Posterior cingulate gyrus (tissue), 11 donors: ENCODE measurements at places on chromosomes 1 and 21.

DNA sequence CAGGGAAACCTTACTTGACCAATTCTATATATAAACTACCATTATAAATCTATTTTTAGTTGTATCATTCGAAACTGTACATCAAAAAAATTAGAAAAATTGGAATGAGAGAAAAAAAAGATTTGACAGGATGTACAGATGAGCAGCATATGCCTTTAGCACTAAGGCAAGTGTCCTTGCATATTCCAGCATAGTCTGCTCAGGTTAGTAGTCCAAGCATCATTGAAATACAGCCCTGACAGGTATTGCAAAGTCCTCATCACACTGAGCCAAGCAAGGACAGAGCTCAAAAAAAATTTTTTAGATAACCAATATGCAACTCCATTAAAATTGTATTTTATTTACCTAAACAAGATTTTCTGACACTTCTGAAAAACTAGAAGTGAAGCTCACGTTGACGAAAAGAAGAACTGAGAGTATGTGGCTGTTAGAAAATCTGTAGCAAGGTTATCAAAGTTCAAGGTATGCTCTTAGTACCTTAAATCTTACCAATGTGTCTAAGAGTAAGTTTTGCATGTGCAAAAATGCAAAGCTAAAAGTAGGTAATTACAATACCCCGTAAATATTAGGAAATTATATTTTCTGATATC is 465.6 kb upstream of the ADGRL4 start:
- DNase-seq: no peak

DNA sequence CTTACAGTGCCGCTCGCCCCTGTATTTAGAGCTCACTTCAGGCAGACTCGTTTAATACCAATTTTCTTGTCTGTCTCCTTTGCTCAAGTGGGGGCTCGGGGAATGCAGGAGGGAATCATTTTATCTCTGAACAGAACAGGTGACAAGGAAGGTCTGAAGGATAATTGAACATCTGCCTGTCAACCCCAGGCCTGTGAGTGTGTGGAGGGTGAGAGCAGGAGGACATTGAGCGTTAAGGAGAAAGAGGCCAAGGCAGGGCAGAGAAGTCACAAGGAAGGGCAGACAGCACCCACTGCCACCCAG is 9.7 kb upstream of the PEF1 start:
- no peak for DNase-seq

GRCh38 chr21:27564684-27565301 is 597.9 kb upstream of the ADAMTS5 start:
- no peak for DNase-seq

GRCh38 chr1:53371851-53372250 is 44.0 kb upstream of the LRP8 start:
- no peak for DNase-seq

GRCh38 chr1:12601700-12602658 is 16.0 kb downstream of the DHRS3 start:
- DNase-seq: no peak

GRCh38 chr1:30748699-30749401 is 8.7 kb downstream of the LAPTM5 start:
- peak; percentile 88 for DNase-seq

DNA sequence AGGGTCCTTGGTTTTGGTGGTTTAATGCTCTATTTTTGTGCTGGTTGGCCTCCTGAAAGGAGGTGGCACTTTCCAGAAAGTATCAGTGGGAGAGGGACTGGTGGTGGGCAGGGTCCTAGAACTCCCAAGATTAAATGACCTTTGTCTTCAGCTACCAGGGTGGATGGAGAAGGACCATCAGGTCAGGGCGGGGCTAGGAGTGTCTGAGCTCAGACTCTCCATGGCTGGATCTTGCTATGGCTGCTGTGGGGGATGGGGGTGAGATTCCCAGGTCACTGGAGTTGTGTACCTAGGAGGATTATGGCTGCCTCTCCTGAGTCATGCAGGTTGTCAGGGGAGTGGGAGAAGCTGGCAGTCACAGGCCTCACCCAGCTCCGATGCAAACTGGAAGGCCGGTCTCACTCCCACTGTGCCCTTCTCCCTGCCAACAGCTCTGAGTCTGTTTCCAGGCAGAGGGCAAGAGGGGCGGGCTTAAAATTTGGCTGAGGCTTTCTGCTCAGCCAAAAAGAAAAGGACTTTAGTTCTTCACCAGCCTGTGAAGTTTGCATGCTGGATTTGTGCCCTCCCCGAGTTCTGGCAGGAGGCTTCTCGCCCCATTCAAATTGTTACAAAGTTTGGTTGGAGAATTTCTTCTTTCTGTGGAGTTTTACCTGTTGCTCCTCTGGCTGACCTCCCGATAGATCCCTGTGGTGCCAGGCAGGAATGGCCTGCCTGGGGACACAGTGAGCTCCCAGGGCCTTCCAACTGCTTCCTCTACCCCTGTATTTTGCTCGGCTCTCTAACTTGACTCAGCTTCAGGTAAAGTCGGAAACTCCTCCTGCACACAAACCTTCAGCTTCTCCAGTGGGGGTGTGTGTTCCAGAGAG is 13.1 kb upstream of the KYAT3 start:
- DNase-seq: peak; percentile 33

- DNase-seq: peak; percentile 93
These were observed 20.9 kb upstream of the VPS13D start for GRCh38 chr1:12208764-12209494.

- DNase-seq: no peak
These were observed 8.9 kb upstream of the RAB3GAP2 start for GRCh38 chr1:220281159-220281574.

DNA sequence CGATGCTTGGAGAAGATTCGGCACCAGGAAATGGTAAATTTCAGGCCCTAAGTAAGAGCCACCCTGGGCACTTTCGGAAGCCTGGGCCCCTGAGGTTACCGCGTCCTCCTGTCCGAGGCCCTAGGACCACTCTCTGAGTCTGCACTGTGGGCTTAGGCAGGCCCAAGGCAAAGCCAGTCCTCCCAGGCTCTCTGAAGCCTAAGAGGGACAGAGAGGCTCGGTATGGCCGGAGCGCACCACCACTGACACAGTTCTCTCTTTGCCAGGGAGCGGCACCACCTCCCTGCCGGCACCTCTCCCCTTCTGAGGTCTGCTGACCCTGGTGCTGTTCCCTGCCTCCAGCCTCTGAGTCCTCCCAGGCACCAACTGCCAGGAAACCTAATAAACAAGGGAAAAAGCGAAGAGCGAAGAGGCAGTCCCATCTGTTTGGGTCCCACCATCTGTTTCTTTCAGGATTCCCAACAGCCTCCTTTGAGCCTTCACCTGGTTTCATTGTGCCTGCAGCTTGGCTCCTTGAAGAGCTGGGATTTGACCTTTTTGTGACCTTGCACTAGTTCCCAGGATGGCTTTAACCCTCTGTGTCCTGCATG is 57.7 kb downstream of the VWA5B1 start:
- DNase-seq: no peak

GRCh38 chr1:159896546-159896930 is 3.4 kb downstream of the CFAP45 start:
- DNase-seq: no peak

- no peak for DNase-seq
These were observed 14.2 kb upstream of the PCBP3 start for GRCh38 chr21:45629046-45629981.

DNA sequence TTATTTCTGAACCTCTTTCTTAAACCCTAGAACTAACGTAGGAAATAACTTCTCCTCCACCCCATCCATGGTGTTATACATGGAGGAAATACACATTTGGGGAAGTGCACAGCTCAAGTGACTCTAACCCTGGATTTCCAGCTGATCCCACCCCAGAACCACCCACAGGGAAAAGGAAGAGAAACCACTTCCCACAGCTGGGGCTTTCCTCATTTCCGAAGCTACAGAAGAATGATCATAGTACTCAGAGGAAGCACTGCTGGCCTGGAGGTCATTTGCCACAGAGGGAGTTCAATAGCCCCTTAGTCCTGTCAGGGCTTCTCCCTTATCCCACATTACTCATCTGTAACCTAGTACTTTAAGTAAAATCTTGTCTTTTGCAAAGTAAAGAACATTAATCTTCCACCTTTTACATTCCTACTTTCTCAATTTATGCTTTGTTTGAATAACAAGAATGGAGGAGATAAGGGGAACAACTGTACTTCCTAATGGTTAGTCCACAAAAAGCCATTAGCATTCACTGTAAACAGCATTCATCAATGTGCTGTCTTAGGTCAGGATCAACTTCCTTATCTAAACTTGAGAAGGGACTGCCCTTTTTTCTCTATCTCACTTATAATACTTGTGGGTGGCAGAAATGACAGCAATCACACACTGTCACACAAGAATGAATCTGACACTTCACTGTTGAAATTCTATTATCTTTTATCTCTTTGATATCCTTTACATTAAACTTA is 63.0 kb upstream of the RGS1 start:
- no peak for DNase-seq

DNA sequence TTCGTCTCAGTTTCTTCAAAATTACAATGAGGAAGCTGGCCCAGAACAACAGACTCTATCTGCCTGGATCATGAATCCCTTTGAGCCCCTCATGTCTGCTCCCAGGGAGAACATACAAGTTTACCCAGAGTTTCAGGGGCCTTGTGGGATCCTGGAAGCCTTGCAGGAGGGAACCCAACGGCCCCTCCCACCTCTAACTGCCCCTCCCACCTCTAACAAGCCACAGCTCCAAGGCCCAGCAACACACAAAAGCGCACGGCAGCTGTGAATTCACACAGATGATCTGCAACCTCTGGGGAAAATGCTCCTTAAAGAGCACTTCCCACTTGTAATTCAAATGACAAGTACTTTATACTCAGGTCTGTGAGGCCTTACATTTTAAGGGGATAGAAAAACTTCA is 113.3 kb downstream of the NPHP4 start:
- no peak for DNase-seq

- DNase-seq: no peak
These were observed 55.0 kb downstream of the MPZL1 start for GRCh38 chr1:167776616-167777268.

DNA sequence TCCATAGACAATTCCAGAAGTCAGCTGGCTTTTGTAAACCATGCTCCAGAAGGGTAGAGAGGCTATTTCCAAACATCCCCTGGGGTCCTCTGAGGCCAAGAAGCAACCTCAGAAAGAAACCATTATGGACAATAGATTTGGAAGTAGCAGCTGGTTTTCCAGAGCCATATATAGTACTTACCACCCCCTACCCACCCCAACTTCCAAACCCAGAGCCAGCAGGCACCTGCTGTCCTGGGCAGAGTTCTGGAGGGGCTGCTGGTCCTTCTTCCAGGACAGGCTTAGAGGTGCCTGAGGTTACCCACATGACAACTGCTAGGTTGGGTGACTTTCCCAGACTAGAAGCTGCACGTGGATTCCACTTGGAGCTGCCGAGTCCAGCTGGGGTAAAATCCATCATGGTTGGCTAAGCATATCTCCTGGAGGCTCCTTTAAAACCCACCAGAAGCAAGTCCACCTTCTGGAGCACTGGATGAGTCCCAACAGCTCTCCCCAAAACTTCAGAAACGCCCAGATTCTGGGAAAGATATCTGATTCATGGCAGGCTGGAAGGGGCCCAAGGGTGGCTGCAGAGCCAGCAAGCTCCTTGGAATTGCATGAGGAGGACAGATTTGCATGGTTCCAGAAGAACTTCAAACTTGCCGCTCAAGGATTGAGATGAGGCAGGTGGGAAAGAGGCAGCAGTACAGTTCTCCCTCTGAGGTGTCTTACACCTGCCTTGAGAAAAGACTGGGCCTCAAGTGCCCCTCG is 5.8 kb downstream of the MYCL start:
- no peak for DNase-seq

DNA sequence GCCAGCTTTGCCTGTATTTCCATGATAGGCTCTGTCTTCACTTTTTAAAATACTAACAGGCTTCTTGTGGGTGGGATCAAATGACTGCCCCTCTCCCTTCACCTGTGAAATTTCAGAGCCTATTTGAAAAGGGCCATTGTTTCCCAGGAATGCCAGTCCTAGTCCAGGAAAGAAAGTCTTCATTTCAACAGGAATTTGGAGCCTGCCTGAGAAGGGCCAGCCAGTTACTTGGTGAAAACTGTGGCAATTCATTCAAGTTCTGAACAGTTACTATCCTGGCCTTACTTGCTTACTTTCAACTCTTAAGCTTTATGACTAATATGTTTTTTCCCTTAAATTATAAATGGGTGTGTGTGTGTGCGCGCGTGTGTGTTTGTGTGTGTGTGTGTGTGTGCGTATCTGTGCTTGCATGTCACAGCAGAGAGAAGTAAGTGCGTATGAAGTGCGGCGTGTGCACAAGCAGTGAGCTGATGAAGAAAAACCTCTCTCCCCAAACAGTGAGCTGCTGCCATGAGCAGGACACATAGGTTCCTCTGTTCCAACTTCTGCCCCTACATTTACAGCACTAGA is 67.5 kb upstream of the RNPC3 start:
- no peak for DNase-seq

DNA sequence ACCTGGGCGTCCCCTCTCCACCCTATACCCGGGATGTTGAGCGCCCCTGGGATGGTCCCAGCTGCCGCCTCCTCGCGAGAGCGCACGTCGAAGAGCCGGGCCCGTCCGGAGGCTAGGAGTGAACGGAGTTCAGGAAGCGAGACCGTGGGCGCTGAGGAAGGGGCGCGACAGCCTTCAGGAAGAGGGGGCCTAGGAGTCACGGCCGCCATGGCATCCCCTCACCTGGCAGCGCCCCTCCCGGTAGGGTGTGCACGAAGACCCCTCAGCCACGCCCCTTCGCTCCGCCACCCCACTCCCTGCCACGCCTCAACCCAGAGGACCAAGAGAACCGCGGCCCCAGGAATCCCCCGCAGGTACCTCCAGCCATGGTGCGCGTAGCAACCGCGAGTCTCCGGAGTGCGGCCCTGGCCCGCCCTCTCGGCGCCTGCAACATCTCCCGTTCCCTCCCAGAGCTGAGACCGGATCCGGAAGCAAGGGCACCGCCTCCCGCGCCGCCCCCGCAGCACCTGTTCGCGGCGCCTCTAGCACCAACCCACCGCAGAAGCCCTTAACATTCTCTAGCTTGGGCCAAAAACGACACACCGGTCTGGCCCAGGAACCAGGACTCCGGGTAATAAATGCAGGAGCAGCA is at the start of gene TSTD1:
TSS of gene TSTD1 (minus strand) at position 442 of the 631 bp plus-strand sequence. CDS start at position 367, 75 bp downstream.
- peak; percentile 94 for DNase-seq

GRCh38 chr1:40944326-40944725 is 35.2 kb upstream of the CTPS1 start:
- no peak for DNase-seq

- DNase-seq: no peak
These were observed 16.0 kb upstream of the TTC39A start for GRCh38 chr1:51346086-51346942.

GRCh38 chr1:21492356-21492625 is 16.9 kb upstream of the ALPL start:
- DNase-seq: no peak

DNA sequence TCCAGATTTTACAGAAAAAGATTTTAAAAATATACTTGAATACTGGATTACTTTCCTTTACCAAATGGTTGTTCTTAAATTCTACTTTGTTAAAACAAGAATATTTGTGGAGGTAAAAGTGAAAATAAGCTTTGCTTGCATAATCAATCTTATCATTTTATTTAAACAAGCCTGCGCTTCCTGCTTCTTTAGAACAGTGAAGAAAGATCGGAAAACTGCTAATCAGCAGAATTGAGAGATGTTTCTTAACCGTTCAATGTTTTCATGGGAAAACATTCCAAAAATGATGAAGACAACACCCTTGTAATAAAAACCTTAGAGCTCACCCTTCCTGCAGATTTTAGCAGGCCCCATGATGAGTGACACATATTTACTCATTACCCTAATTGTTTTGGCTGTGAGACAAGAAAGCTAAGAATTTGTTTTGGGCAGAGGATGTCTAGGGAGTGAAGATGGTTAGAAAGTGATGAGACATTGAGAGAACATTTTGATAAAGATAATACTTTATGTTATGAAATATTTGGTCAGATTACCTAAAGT is 72.6 kb downstream of the TPR start:
- DNase-seq: no peak

- peak; percentile 19 for DNase-seq
These were observed 168.3 kb downstream of the SLC35F3 start for GRCh38 chr1:234072793-234073192.
